Bronchial epithelial cell (primary cell): ENCODE measurements at places on chromosomes 7 and 10.
A peak's percentile ranks its signal among the peaks of the same experiment; 100 is the strongest.

DNA sequence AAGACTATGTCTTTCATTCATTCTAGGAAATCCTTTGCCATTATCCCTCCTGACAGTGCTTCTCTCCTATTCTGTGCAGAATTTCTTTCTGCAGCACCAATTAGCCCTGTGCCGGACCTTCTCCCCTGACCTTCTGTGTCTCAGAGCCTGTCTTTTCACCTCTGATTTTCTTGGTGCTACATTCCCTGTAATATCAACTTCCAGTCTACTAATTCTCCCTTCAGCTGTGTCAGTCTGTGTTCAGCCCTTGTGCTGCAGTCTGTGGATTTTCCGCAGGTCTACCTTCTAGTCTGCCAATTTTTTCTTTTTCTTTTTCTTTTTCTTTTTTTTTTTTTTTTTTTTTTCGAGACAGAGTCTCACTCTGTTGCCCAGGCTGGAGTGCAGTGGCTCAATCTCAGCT, 115.8 kb downstream of the ELFN1 start:
- DNase-seq, result no peak

- no peak for DNase-seq
Observed at GRCh38 chr10:17067376-17068264, 62.0 kb downstream of the CUBN start.

DNA sequence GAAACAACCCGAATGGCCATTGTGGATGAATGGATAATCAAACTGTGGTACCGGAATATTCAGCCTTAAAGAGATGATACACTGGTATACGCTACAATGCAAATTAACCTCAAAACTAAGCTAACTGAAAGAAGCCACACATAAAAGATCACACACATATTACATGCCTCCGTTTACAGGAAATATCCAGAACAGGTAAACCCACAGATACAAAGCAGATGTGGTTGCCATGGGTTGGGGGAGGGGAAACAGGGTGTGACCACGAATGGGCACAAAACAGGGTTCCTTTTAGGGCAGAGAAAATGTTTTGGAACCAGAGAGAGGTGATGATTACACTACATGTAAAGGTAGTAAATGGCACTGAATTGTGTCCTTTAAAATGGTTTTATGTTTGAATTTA, 16.6 kb downstream of the ESYT2 start:
- no peak for DNase-seq

DNA sequence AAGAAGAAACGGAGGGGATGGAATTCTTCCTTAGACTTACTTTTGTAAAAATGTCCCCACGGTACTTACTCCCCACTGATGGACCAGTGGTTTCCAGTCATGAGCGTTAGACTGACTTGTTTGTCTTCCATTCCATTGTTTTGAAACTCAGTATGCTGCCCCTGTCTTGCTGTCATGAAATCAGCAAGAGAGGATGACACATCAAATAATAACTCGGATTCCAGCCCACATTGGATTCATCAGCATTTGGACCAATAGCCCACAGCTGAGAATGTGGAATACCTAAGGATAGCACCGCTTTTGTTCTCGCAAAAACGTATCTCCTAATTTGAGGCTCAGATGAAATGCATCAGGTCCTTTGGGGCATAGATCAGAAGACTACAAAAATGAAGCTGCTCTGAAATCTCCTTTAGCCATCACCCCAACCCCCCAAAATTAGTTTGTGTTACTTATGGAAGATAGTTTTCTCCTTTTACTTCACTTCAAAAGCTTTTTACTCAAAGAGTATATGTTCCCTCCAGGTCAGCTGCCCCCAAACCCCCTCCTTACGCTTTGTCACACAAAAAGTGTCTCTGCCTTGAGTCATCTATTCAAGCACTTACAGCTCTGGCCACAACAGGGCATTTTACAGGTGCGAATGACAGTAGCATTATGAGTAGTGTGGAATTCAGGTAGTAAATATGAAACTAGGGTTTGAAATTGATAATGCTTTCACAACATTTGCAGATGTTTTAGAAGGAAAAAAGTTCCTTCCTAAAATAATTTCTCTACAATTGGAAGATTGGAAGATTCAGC, 158.7 kb upstream of the LANCL2 start:
- DNase-seq, result no peak

DNA sequence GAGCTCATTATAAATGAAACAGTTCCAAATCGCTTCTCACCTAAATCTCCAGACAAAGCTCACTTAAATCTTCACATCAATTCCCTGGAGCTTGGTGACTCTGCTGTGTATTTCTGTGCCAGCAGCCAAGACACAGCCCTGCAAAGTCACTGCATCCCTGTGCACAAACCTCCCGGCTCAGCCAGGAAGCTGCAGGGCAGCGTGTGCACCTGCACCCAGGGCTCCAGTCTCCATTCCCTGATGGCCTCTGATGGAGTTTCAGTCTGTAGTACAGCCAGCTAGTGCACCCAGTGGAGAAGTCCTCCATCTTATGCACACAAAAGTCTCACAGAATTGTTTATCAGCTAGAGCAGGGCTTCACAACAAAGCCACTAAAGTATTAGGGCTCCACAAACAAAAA, 51.1 kb upstream of the PRSS58 start:
- DNase-seq, result no peak

DNA sequence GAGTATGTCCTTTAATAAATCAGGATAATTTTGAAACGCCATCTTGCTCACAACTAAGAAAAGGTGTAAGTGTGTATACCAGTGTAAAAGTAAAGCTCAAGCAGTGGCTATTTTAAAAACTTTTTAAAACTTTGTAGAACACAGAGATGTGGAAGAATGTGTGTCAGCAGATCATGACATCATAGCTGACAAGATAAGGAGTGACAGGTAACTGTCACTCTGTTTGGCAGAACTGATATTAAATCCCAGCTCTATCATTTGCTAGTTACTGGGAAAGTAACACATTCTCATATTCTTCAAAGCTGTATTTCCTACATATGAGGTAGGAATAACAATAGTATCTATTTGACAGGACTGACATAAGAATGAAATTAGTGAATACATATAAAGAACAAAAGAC, 63.9 kb upstream of the RNF148 start:
- no peak for DNase-seq

DNA sequence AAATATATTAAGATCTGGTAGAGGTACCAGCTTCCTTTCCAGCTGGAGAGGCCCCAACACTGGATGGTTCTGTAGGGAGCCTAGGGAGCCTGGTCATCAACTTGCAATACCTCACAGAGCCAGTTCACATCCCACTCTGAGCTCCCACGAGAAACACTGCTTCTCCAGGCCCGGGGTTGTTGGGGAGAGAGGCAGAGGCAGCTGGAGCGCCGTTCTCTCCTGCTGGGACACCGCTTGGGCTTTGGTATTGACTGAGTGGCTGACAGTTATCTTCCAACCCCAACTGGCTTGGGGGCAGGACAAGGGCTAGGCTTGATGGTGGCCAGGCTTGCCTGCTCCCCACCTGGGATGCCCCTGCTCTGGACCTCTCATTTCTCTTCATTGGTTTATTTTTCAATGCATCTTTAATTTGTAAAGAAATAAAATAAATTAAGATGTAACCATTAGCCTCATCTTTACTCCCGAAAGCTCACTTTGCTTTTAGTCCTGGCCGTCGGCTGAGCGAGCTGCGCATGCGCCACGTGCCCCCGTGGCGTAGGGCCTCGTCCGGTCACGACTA, 10.0 kb upstream of the CHCHD1 start:
- peak; percentile 46 for DNase-seq
